Inflammatory macrophage treated with lipopolysaccharide for 1 hour (primary cell): ENCODE measurements at places on chromosomes 7 and 10.

- no peak for DNase-seq
Observed at GRCh38 chr7:155568842-155569494, 22.6 kb upstream of the CNPY1 start.

GRCh38 chr7:119703895-119704294 lies 569.1 kb upstream of the KCND2 start:
- no peak for DNase-seq

DNA sequence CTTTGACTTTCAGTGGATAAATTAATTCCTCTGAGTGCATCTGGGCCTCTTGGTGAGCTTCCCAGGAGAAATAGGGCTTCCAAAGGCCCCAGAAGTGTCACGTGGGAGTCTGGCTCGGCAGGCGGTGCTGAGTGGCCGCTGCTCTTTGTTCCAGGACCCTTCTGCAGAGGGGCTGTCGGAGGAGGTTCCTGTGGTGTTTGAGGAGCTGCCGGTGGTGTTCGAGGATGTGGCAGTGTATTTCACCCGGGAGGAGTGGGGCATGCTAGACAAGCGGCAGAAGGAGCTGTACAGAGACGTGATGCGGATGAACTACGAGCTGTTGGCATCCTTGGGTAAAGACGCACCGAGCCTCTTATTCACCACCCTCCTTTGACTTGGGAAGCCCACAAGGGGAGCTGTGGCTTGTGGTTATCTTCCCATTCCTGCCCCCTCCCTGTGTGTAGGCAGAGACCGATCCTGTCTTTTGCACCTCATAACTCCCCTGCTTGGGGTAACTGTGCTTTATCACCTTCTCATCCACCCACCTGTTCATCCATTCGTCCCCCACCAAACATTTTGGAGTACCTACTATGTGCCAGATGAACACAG lies 11.9 kb downstream of the ZNF862 start:
- DNase-seq = no peak

GRCh38 chr10:121683366-121683765 lies 85.1 kb upstream of the FGFR2 start:
- DNase-seq = no peak

DNA sequence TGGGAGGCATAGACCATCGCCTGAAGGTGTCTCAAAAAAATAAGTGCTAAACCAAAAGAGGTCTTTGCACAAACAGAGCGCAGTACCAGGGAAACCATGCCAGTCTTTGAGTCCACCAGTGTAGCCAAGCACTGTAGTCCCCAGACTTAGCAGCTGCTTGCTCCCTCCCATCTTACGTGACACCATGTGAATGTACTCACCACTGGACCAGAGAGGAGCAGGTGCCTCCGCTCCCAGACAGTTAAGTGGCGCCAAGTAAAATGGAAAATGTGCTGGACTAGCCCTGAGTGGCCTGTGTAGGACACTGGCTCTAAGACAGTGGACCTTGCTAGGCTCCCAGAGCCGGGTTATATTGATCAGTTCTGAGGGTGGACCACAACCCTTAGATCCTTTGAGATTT lies 47.7 kb upstream of the PLEKHA1 start:
- DNase-seq = no peak

GRCh38 chr10:114634609-114634979 lies 23.5 kb downstream of the ABLIM1 start:
- peak; percentile 39 for DNase-seq

DNA sequence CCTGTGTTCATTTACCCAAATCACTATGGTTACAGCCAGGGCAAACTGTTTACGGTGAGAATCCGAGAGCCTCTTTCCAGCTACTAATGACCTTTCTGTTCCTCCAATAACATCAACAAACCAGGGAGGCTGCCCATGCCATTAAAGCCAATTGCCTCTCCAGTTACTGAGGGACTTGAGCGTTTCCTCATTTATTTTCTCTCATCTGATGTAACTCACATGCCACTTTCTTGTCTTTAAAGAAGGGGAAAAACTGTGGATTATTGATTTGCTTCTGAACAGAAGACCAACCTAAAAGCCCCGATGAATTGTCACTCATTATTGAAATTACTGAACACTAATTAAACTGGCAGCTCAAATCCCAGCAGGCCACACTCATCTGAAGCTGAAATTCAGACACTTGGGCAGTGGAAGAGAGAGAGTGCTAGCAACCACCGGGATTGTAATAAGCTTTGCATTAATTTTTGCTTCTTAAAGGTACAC lies 595.8 kb upstream of the MKI67 start:
- DNase-seq = no peak

DNA sequence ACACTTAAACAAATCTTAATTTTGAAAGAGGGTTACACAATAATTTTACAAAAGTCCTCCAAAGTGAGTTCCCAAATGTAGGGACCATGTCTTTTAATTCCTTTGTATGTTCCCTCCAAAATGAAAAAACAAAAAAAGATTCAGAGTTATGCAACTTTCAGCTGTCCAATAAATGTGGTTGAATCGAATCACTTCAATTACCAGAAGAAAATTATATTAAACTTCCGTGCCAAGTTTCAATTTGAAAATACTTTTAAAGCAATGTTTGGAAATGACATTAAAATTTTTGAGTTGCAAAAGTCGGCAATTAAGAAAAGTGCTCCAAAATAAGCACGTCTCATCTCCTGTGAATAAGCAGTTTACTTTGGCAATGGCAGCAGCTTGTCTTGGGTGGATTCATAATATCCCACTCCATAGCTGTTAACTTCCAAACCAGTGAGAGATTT lies 60.3 kb upstream of the C1GALT1 start:
- no peak for DNase-seq

GRCh38 chr10:95337423-95338160 lies 46.8 kb upstream of the PDLIM1 start:
- no peak for DNase-seq

- no peak for DNase-seq
Observed at GRCh38 chr7:27600247-27600646, 62.4 kb downstream of the HIBADH start.

DNA sequence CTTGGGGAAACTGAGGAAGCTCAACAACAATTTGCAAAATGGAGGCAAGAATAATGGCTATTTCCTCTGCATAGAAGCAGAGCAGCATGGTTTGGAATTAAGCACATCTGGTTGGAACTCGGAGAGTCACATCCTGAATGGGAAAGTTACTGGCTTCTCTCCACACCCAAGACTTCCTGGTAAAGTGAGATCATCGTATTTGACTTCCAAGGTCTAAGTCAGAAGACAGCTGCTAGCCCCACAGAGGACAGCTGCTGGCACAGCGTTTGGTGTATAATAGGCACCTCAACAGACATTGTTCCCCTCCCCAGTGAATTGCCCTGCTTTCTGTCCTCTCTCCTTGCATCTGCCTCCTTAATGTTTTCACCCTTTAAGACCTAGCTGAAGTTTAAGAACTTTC lies 37.0 kb upstream of the NRF1 start:
- DNase-seq = no peak

GRCh38 chr10:46559231-46559671 lies 2.8 kb upstream of the GPRIN2 start:
- no peak for DNase-seq

GRCh38 chr10:68877482-68878110 lies 23.5 kb upstream of the DDX50 start:
- no peak for DNase-seq

GRCh38 chr7:159031135-159031701 lies 113.4 kb downstream of the VIPR2 start:
- no peak for DNase-seq

DNA sequence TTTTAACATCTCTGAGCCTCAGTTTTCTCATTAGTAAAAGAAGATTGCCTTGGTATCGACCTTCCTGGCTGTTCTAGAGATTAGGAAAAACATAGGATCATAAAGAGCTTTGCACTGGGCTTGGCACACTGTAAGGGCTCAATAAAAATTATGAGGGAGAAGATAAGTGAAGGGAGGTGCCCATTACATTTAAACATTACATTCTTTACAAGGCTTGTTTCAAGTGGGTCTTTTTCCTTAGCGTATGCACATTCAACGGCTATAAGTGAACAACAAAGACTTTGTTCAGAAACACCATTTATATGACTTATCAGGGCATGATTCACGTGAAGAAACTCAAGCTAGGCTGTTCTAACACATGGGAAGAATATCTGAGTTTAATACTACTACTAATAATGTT lies 351.9 kb upstream of the NPVF start:
- no peak for DNase-seq

GRCh38 chr10:117444497-117445040 lies 69.3 kb upstream of the PDZD8 start:
- DNase-seq = no peak

GRCh38 chr10:87575851-87576250 lies 71.2 kb downstream of the MINPP1 start:
- no peak for DNase-seq

DNA sequence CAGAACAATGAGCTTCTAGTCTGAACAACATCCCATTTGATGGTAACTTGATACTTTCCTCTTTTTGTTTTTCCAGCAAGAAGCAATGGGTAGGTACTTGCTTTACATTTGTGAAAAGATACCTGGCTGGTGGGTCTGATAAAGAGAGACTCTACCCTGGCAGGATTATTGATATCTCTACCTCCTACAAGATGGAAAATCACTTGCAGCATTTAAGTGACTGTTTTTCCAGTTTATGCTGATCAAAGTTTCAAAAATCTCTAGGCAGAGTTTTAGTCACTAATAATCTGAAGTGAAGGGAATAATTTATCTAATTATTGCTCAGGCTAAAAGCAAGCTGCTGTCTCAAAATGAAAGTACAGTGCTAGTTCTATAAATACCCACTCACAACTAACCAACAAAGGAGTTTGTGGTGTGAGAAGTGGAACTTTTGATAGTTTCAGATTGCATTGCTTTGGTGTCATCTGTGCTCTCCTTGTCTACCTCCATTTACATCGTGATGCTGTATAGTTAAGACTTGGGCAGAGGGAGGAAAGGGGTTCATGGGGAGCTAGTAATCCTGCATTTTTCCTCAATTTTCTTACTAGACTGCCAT lies 86.0 kb upstream of the ANKRD1 start:
- DNase-seq = no peak

DNA sequence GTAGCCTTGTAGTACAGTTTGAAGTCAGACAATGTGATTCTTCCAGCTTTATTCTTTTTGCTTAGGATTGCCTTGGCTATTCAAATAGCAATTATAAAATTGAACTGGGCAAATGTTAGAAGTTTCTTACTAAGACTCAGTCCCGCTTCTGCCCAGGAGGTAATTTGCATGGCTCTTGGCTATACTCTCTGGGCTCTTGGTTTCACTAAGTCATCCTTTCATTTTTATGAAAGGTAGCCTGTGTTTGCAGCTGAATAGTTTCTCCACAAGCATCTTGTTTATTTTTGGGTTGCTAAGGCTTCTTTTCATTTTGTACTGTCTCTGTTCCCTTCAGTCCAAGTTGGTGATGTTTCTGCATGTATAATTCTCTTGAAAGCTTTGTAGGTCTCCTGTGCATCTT lies 340.6 kb downstream of the SH2D4B start:
- no peak for DNase-seq
